Fibroblast of mammary gland (primary cell): ENCODE measurements at places on chromosomes 7 and 10.

- no peak for DNase-seq
Measured at GRCh38 chr7:127807829-127808228, 155.8 kb downstream of the SND1 start.

DNA sequence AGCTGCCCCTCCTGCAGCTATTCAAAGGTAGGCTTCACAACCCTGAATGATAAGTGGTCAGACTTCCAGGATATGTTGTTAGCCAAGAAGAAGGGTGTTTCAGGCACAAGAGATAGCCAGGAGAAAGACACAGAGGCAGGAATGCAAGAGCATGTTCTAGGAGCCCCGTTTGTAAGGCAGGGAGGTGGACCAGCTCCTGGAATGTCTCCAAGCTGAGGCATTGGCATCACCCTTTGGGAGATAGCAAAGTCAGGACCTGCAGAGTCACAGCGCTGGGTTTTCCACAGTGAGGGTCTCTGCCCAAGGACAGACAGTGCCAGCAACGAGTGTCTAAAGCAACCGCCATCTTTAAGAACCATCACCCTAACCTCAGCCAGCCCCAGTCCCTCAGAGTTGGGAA is 484.5 kb upstream of the ZMIZ1 start:
- no peak for DNase-seq

DNA sequence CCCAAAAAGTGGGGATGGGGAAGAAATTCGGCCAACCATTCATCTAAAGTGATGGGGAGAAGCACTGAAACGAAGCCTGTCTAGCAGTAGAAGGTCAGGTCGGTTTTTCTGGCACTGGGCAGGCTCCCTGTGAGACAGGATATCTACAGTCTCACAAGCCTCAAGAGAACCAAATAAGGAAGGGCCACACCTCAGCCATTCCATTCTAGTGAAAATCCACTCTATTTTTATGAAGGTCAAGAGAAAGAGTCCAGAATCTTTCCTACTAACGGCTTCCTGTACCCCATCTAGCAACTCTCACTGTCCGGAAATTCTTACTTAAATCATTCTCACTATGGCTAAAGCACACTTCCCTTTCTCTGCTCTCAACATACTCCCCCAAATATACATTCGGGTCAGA is 267.1 kb downstream of the PRPF18 start:
- no peak for DNase-seq

GRCh38 chr10:124285587-124286527 is 132.9 kb downstream of the OAT start:
- DNase-seq, result no peak

DNA sequence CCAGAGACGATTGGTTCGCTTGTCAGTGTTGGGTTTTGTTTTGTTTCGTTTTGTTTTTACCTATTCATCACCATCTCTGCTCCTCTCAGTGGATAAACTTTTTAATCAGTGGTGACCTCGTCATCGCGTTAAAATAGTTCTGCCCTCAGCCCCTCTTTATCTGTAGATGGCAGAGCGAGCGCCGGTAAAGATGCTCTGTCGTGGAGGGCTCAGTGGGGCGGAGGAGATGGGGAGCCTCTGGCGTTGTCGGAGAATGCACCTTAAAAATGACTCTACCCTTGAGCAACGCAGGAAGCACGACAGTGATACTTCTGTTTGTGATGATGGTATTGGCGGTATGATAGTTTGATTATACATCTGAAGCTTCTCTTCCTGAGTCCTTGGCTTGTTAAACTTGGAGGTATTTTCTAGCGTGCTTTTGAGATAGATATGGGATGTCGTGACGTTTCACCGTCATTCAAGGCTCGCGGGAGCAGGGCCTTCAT is 554 bp downstream of the CSGALNACT2 start:
- DNase-seq, result peak; percentile 37

- no peak for DNase-seq
Measured at GRCh38 chr7:35550831-35551230, 144.1 kb downstream of the HERPUD2 start.

DNA sequence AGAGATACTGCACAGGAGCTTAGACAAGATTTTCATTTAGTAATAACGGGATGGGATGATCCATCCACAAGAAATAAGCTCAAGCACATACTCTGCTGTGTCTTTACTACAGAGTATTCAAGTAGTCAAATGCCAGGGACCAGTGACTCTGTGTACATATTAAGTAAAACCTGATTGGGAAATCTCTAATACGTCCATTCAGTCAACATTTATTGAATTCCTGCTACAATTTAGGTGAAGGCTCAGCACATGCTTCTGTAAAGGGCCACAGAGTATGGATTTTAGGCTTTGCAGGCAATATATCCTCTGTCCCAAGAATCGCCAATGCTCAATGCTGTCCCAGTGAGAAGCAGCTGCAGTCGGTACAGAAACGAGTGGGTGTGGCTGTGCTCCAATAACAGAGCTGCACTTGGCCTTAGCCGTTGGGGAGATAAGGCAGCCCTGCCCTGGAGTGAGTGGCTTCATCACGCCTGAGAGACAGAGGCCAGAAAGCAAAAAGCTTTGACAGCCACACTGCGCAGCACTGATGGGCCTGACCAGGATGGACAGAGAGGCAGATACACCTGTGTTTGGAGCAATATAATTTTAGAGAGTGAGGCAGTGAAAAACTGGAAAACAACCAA is 186.8 kb downstream of the PARD3 start:
- peak; percentile 35 for DNase-seq

GRCh38 chr10:45417746-45418145 is 43.7 kb downstream of the ALOX5 start:
- DNase-seq, result no peak

- no peak for DNase-seq
Measured at GRCh38 chr7:1555813-1556543, at the start of gene TMEM184A. TSS of gene TMEM184A (minus strand) at chr7:1556205. CDS start at chr7:1555484, 721 bp downstream.

- DNase-seq, result no peak
Measured at GRCh38 chr10:74307061-74307651, 156.1 kb downstream of the ADK start.

GRCh38 chr7:146902728-146903127 is 786.1 kb downstream of the CNTNAP2 start:
- no peak for DNase-seq

- DNase-seq, result no peak
Measured at GRCh38 chr7:16785846-16786245, 19.0 kb downstream of the AGR2 start.

DNA sequence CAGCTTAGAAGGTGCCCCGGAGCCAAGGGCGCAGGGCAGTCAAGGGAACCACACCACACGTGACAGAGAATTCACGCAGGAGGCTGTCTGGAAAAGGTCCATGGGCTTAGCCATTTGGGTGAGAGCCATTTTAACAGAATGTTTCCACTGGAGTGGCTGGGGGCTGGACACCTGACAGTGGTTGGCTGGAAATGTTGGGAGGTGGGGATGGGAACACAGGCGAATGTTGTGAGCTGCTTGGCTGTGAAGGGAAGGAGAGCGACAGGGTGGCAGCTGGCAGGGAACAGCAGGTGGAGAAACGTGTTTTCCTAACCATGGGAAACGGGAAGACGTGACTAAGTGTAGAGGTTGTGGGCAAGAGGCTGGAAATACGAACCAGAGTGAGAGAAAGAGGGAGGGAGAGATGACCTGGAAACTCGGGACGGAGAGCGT is 100.5 kb upstream of the ZNF32 start:
- no peak for DNase-seq

DNA sequence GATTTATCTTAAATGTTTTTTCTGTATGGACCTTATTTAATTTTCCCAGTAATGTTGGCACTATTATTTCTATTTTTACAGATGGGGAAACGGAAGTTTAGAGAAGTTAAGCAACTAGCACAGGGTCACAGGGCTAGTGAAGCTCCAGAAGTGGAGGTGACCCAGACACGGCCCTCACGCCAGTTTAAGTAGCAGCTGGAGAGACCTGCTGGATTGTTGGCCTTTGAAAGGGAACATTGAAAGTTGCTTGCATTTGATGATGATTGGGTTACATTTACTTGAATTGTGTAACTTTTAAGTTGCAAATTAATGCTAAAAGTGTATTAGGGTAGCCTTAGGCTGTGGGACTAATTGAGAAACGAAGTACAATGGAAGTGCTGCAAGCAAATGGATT is 25.6 kb downstream of the CDK14 start:
- DNase-seq, result no peak

DNA sequence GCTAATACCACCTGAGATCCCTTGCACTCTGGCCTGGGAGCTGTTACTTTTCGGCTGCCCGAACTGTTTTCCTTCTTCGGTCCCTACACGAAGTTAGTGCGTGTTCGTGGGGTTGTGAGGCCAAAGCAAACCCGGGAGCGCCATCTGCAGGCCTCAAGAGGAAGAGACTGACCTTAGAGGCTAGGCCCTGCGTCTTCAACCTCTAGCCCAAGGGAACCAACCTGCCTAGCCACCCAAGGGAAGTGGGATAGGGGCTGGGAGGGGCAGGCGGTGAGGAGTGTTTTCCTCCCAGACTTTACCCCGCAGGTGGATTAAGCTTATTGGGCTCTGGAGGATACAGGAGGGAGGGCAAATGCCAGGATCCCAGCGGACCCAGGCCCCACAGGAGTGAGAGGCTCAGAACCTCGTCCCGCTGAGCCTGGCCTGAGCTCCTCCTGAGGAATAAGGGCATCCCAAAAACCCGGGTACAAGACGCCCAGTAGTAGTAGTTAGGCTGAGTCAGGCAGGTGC is 1.7 kb upstream of the PAX2 start:
- DNase-seq, result peak; percentile 67

- peak; percentile 26 for DNase-seq
Measured at GRCh38 chr7:139471740-139472353, 11.6 kb downstream of the KLRG2 start.

- DNase-seq, result peak; percentile 68
Measured at GRCh38 chr10:31928549-31929260, at the start of gene ARHGAP12. TSS of gene ARHGAP12 (minus strand) at chr10:31928831. CDS start at chr10:31908855, 19,976 bp downstream.

DNA sequence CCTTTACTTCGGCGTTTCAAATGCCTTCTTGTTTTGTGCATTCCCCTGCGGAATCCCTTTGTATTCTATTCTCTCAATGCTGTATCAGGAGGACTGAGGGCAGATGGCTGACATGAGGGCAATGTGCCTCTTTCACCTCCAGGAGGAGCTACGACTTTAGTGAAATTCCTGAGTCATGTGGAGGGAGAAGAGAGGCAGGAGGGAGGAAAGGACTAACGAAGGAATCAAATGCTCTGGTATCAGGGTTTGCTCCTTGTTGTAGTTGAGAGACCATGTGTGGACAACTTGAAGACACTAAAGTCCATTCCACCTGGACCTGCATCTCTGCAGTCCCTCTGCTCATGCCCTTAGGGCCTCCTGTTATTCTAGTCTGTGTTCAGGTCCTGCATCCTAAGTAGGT is 40.2 kb upstream of the PRSS58 start:
- DNase-seq, result peak; percentile 8

DNA sequence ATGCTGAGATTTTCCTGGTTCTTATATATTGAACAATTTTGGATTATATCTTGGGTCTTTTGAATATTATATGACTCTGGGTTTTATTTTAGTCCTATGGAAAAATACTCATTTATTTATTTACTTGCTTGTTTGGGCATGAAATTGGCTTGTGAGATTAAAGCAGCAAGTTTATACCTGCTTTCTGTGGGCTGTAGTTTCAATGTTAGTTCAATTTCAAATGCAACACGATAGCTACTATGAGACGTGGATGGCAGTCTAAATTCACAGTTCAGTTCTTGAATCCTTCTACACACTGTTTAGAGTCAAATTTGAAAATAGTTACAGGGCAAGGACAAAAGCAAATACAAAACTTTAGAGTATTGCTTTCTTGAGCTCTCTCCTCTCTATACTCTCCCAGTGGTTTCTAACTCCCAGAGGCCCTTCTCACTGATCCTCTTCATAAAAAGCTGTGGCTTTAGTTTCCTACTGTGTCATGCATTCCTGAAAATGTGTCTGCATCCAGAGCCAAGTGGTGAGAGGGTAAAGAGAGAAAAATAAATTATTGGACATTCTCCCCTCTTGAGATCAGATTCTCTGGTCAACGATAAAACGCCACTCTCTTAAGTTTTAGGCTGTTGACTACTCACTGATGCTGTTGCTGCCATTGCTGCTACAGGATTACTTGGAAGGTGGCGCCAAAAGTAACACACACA is 34.4 kb downstream of the POLR1F start:
- peak; percentile 21 for DNase-seq

DNA sequence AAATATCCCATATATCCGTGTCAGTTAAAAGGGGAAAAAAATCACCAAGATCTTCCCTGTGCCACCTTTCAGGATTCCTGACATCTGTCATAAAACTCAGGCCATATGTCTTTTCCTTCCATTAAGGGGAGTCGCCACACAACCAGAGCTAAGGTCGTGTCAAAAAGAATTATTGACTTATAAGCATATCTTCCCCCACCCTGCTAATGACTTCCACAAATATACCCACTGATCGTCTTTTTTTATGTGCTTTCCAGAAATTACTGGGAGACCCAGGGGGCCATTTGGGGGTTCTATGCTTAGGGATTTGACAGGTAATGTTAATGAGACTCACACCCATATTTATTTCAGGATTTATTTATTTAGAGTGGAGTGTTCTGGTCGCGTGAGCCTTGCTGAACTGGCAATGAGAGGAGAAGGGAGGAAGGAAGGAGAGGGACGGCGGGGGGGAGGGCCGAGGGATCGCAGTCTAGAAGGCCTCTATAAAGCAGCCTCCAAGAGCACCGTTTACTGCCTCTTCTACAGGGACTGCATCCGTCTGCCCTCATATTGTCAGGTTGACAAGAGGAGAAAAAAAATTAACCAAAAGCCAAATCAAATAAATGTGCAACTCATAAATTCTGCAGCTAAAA is 135.7 kb upstream of the MGMT start:
- DNase-seq, result no peak

DNA sequence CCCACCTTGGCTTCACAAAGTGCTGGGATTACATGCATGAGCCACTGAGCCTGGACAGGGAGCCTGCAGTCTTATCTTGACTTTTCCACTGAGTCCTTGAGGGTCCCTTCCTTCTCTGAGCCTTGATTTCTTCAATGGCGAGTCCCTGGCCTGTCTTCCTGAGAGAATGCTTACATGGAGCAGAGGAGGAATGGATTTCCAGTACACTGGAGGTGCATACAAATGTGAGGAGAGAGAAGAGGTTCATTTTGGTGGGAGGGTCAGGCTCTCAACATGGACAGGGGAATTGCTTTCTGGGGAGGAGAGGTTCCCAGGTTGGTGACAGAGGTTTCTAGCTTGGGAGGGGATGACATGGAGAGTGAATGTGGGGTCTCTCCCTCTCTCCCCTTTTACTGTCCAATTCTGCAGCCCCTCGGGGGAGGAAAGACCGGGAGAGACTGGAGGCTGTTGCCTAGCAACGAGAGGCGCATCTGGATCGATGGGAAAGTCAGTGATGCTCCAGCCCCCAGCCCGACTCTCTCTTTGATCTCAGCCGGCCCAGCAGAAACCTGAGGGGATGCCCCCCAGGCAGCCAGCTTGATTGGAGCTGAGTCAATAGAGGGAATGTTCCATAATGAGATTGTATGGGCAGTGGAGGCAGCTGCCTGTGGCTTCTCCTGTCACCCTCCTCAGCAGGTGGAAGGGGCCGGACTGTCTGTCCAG is 14.8 kb downstream of the SRRM3 start:
- DNase-seq, result no peak

DNA sequence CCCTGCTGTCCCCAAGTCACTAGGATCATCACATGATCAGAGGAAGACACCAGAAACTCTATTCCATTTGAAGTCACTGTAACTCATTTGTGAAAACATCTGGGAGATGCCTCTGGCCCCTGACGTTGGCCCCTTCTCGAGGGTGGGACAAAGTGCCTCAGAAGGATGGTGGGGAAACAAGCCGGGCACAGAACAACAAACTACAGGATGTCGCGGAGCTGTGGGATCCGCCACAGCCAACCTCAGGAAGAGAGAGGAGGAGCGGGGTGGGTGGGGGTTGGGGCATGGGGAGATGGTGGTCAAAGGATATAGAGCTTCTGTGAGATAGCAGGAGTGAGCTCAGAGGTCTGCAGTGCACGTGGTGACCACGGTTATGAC is 265.6 kb upstream of the TCERG1L start:
- no peak for DNase-seq

- no peak for DNase-seq
Measured at GRCh38 chr10:383519-383918, 248.3 kb downstream of the ZMYND11 start.
